ENCODE measurements at places on chromosomes 13 and 19.

- peak; percentile 82 for DNase-seq
Measured at GRCh38 chr19:11197291-11198174, at the start of gene KANK2. Gene KANK2, minus strand, starts transcription at chr19:11197545. Its CDS starts 3,034 bp downstream, at chr19:11194511.

DNA sequence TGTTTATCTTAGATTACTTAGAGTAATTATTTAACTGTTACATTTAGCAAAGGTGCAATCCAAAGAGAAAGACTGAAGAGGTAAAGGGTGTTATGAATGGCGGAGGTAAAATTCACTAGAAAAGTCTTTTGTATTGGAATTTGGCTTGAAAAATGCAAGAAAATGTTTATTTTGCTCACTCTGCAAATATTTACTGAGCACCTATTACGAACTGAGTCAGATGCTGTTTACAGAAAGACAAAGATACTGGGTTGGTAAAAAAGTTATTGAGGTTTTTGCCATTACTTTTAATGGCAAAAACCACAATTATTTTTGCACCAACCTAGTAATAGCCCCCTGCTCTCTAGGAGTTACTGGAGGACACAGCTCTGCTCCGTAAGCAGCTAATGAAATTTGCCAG is 135.2 kb downstream of the RBM26 start:
- DNase-seq = no peak

DNA sequence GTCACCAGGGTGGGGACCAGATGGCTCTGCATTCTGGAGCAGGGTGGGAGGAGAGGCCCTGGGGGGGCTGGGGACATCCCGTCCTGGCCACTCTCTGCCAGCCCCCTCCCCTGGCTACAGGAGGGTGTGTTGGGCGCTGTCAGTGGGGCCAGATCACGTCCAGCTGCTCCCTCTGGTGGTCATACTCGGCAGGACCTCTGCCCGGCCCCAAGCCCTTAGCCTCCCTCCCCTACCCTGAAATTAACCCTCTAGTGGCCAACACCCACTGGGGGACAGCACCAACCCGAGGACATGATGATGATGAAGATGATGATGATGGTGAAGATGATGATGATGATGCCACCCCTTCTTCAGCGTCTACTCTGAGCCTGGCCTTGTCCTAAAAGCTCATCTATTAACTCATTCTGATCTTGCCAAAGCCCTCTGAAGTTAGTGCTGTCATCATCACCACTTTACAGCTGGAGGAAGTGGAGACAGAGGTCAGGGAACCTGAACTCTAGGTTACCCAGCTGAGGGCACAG is 590 bp upstream of the LGI4 start:
- peak; percentile 78 for DNase-seq

DNA sequence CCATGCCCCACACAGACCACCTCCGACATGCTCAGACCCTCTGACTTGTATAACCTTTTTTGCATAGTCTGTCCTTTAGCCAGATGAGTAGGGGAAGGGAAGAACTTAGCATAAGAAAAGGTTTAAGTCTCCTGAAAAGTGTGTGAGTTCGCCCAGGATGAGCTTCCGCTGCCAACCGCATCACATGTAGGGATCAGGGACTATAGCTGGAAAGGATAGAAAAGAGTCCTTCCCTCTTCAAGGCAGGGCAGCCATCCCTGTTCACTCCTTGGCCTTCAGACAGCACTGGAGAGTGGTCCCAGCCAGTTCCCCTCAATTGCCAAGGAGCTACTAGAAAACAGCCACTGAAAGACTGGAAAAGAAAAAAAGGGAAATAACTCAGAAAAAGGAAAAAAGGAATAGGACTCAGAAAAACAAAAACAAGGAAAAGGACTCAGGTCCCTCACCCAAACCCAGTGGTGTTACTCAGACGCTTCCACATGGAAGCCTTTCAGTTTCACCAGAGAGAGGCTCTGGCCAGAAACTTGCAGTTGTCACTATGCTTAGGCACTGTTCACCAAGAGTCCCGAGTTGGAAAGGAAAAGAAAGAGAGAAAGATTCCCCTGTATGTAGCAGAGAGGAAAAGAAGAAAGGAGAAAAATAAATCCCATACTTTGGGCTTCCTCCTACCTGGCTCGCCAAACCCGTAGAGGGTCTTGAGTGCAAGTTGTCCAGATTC is 5.6 kb upstream of the TM9SF2 start:
- DNase-seq = peak; percentile 11

- DNase-seq = no peak
Measured at GRCh38 chr13:60351326-60351725, 45.7 kb upstream of the TDRD3 start.

DNA sequence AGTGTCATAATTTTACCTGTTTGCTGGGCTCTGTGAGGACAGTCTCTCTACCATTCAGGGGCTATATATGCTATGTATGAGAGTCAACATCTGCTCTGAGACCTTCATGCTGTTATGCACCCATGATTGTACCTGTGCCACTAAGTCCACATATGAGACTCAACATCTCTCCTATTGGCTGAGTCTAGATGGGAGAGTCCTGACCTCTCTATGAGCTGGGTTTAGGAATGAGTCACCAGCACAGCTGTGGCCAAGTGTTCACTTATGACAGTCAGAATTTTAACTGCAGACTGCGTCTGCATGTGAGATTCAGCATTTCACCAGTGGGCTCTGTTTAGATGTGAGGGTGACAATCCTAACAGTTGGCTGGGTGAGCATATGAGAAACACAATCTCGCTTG is 49.5 kb downstream of the ZNF729 start:
- DNase-seq = no peak

- DNase-seq = no peak
Measured at GRCh38 chr19:34184880-34185491, 12.7 kb downstream of the LSM14A start.

DNA sequence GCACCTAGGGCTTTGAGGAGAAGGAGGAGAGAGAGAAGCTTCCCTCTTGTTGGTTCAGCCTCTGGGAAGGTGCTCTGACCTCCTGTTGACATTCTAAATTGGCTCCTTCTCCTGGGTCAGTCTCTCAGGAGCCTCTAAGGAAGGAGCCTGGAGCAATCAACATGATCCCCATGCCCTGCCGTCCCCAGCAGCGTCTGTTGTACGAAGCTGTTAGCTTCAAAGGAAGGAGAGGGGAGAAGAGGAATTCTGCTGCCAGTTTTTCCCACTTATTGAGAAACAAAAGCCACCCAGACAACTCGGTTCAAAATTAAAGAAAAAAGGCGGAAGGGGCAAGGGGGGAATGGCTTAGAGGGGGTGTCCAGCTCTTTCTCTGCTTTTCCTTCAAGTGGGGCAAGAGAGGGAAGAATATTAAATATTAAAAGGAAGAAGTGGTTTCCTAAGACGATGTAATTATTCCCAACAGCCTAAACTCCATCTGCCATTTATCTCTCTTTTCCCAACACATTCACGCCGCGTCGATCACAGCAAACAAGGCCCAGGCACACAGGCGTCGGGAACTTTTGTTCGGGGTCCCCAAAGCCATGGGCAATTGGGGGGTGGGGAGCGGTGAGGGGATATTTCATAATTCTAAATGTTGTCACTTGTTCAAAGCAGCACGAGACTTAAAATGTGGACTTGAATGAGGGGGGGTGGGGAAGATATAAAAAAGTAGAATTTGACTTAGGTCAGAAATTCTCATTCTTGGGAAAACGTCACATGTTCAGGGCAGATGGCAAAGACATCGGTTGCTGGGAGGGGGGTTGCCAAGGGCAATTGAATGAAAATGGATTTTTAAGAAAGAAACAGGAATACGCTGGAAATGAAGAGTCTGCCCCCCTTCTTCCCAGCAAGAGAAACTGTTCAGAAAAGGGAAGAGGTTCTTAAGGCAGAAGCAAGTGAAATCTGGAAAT is 116.8 kb upstream of the CACNA1A start:
- DNase-seq = no peak

GRCh38 chr13:24203811-24204210 is 43.3 kb downstream of the SPATA13 start:
- DNase-seq = no peak

GRCh38 chr13:28408863-28409262 is 86.1 kb downstream of the FLT1 start:
- DNase-seq = no peak

- no peak for DNase-seq
Measured at GRCh38 chr13:112131713-112132113, 64.8 kb downstream of the SOX1 start.

Data from stimulated activated CD4-positive, alpha-beta T cell treated with anti-CD3 and anti-CD28 coated beads, Interleukin-15, amount 100 ng/mL, for 24 hours (primary cell).